ENCODE measurements at places on chromosomes 16 and 17.

DNA sequence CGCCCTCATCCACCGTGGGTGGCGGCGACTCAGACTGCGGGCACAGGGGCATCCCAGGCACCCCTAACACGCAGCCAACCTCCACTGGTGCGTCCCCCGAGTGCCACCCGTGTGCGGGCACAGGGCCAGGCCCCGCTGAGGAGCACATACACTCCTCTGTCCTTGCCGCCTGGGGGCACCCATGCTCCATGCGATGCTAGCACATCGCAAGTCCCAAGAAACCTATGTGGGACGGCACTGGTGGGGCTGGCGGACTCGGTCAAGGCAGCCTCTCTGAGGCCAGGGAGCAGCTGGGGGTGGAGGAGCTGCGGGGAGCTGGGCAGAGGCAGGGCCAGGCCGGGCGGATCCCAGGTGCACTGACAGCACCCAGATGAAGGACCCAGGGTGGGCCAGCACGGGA, 4.0 kb downstream of the ZNF598 start:
- no peak for DNase-seq

GRCh38 chr16:56258508-56259424, 67.5 kb downstream of the GNAO1 start:
- no peak for DNase-seq

DNA sequence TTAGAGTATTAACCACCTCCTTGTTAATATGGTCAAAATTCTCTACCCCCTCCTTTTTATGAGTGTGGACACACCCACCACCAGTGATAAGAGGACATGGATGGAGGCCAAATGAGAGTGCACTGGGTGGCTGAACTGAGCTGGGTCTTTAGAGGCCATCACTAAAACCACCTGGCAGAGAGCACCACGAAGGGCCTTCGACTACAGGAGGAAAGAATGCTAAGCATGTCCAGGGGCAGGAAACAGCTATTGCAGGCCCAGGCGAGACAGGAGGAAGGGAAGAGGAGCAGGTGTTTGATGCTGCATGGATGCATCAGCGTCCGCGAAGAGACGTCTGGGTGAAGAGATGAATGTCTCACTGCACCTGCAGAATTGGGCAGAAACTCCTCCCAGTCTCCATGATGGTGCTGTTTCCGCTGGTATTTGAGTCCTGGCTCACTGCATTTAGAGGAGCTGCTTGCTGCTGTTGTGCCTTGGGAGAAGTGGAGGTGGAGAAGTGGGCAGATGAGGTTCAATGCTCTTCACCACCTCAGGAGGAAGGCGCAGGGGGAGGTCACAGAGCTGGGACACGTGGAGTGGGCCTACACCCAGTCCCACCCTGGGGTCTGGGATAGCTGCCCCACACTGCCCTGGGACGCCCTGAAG, 33.2 kb downstream of the SPHK1 start:
- DNase-seq: no peak

DNA sequence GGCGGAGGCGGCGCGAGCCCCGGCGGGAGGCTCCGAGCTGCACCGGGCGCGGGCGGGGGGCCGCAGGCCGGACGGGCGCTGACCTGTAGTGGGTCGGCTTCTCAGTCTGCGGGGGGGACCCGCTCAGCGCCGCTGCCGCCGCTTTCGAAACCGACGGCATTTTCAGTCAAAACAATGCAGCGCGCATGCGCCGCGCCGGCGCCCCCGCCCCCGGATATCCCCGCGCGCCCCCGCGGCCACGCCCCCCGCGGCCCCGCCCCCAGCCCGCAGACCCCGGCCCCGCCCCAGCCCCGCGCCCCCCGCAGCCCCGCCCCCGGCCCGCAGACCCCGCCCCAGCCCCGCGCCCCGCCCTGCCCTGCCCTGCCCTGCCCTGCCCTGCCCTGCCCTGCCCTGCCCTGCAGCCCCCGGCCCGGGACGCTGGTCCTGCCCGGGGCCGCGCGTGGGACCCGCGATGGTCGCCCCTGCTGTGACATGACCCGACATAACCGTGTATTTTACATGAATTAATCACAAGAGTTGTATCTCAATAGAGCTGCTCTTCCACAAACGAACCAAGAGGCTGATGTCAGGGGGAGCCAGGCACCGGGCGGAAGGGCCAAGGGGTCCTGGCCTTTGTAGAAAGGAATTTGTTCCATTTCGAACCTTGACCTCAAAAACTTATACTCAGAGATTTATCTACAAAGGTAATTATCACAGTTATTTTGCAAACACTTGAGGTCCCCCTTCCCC, at the start of gene UNKL:
Gene UNKL (minus strand): TSS at position 173 of the 729 bp plus-strand sequence. CDS start 13 bp downstream, at position 160.
- peak; percentile 81 for DNase-seq

GRCh38 chr16:4426021-4426684, 485 bp downstream of the DNAJA3 start:
- peak; percentile 17 for DNase-seq

- no peak for DNase-seq
Observed at GRCh38 chr16:73213732-73214455, 166.0 kb upstream of the ZFHX3 start.

DNA sequence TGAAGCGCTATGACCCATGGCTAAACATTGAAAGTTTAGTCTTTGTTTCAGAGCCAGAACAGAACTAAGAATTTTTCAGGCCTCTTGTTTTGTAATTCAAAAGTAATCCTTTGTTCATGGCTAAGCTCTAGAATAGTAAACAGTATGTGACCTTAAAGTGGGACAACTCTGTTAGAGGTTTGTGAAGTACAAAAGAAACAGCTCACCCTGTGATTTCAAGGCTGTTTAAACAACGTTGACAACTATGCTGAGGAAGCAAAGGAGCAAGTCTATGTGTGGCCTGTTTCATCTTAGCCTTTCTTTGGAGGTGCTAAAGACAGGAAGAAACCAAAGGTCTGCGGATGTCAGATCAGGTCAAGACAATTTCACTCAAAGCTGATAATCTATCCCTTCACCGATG, 40.4 kb downstream of the MYOCD start:
- DNase-seq: no peak

DNA sequence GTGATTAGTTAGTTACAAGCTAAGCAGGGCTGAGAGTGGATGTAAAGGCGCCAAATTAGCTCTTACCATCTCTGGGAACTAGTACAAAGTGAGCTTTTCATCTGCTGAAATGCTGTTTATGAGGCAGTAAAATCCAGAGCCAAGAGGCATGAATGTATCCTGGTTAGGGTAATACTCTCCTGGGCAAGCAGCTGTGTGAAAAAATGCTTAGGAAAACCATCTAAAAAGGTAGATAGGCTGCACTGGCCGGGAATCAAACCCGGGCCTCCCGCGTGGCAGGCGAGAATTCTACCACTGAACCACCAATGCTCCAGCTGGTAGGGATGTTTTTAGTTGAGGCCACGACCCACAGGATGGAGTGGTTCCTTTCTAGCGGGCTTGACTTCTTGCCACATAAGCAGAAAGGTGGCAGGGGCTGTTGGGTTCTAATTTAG, 23.0 kb downstream of the VAC14 start:
- DNase-seq: no peak

GRCh38 chr17:49915670-49916069, 53.3 kb upstream of the DLX4 start:
- no peak for DNase-seq

DNA sequence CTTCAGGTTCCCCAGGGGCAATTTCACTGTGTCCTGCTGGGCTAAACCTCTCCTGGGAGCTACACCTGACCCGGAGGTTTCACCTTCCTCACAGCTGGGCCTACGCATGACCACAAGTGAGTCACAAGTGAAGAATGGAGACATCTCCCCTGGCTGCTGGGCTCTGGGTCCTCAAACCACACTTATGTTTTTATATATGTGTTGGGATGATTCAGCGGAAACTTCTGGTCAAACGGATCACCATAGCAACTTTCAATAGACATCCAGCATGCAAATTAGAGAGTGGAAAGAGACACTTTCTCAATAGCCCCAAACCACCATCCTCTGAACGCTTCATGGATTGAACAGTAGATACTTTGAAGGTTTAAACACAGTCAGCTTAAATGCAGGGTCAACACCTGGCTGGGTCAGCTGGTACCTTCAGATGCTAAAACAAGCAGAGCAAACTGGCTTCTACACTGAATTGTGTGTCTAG, 28.0 kb upstream of the MAF start:
- DNase-seq: peak; percentile 5

GRCh38 chr16:16021988-16022682, 72.7 kb downstream of the ABCC1 start:
- no peak for DNase-seq

DNA sequence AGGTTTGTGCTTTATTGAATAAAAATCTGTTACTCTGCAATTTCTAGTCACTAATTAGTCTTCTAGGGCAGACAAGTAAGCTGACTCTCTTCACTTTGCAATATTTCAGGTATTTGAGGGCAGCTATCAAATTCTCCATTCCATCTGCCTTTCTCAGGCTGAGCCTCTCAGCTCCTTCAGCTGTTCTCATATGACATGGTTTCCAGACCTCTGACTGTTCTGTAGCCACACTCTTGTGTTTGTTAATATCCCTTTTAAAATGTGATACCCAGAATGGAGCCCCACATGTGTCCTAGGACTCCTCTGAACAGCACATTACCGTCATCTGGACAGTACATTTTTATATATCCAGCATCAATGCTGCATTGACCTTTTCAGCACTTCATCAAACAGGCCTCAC, 46.1 kb upstream of the MTMR4 start:
- DNase-seq: no peak

DNA sequence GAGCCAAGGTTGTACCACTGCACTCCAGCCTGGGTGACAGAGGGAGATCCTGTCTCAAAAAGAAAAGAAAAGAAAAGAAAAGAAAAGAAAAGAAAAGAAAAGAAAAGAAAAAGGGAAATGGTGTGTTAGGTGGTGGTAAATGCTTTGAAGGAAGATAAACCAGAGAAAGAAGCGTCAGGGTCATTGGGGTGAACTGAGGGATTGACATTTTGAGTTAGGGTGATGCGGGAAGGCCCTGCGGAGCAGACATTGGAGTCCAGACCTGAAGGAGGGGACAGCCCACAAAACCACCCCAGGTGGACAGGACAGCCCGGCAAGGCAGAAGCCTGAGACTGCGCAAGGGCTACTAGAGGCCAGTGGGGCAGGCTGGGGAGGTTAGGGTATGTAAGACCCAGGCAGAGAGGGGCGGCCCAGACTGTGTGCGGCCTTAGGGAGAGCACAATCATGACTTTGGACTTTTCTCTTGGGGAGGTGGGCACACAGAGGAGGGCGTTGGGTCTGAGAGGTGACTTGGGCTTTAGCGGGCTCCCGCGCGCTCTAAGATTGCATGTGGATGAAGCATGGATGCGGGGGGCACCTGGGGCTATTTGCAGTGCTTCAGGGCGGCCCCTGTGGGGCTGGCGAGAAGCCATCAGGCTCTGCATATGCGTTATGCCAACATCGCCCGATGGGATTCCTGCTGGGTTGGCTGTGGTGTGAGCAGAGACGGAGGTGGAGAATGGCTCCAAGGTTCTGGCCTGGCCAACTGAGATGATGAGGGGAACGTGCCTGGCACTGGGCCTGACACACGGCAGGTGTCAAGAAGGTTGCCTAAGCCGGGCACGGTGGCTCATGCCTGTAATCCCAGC, 3.3 kb upstream of the GAA start:
- DNase-seq: no peak

DNA sequence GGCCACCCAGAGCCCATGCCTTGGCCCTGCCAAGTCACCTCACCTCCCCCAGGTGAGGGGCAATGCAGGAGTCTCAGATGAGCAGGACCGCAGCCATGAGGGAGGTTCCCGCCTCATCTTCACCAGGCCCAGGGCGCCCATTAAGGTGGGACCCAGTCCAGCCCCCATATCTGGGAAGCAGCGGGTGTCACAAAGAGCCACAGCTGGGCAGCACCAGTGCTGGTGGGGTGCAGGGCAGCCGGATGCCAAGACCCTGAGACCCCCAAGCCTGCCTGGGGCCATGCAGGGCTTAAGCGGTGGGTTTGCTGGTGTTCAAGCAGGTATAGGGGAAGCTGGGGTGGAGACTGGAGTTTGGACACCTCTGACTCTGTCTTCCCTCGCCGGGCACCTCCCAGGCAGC, 237.8 kb upstream of the GSE1 start:
- DNase-seq: no peak

- DNase-seq: no peak
Observed at GRCh38 chr17:14311186-14311705, 10.4 kb downstream of the HS3ST3B1 start.

GRCh38 chr17:30191072-30191471, 44.4 kb downstream of the SLC6A4 start:
- no peak for DNase-seq

DNA sequence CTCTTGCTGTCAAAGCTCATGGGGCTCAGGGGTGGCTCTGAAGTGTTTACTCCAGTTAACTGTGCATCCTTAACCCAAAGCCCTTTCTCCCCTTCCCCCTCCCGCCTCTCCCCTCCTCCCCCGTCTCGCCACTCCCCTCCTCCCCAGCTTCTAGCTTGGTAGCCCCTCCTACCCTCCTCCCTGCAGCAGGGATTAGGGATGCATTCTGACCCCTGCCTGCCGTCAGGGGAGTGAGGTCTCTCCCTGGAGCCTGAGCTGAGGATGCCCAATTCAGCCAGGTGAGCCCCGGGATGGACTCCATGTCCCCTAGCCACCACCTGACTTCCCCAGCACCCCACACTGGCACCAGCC, 1.6 kb downstream of the HS3ST6 start:
- DNase-seq: no peak

DNA sequence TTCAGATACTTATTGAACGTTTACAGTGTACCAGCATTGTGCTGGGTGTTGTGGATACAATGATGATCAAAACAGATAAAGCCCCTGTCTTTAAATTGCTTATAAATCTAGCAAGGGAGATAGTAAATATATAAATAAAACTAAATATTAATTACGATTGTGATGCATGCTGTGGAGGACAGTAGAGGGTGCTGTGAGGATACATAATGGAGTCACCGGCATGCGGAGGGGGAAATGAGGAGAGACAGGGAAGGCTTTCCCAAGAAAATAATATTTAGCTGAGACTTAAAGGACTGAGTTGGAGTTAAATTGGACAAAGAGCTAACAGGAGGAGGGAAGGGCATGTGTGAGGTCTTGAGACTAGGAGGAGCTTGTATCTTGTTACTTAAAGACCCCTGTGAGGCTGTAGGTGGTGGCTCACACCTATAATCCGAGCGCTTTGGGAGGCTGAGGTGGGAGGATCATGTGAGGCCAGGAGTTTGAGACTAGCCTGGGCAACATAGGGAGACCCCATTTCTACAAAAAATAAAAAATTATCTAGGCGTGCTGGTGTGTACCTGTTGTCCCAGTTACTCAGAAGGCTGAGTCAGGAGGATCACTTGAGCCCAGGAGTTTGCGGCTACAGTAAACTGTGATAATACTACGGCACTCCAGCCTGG, 2.4 kb downstream of the DHRS7B start:
- no peak for DNase-seq
